NCI-H187 treated with DMSO at 0.1 percent for 48 hours (cell line): ENCODE measurements at places on chromosomes 13 and 19.

DNA sequence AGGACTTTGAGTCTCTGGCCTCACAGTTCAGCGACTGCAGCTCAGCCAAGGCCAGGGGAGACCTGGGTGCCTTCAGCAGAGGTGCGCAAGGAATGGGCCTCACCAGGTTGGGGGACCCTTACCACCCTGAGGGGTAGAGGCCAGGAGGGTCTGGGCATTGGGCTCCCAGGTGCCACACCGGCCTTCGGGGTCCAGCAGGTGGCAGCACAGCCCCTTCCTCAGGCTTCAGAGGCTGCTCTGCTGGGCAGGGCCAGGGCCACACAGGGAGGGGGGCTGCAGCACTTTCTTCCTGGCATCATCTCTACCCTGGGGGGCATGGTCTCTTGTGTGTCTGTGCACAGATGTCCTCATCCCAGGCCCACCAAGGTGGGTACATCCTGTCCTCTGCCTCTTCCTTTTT, 12.9 kb downstream of the PIN1 start:
- no peak for DNase-seq

GRCh38 chr13:49368688-49369087, 75.2 kb downstream of the CAB39L start:
- no peak for DNase-seq

- no peak for DNase-seq
Measured at GRCh38 chr13:105084931-105085330, 1450.5 kb downstream of the EFNB2 start.

DNA sequence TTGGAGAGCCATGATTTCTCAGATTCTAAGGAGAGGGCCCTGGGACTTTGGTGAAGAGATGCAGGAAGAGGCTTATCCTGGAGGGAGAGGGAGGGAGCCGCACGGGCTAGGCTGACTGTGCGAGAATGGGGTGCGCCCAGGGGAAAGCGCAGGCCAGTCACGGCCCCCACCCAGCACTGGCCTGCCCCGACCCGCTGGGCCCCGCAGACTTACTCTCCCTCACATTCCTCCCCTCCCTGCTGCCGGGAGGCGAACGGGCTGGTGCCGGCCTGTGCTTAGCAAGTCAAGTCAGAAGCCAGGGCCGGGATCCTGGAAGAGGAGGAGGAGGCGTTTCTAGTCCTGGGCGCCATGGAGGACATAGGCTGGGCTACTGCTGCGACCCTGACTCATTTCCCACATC, 120.0 kb downstream of the CRYL1 start:
- DNase-seq, result no peak

DNA sequence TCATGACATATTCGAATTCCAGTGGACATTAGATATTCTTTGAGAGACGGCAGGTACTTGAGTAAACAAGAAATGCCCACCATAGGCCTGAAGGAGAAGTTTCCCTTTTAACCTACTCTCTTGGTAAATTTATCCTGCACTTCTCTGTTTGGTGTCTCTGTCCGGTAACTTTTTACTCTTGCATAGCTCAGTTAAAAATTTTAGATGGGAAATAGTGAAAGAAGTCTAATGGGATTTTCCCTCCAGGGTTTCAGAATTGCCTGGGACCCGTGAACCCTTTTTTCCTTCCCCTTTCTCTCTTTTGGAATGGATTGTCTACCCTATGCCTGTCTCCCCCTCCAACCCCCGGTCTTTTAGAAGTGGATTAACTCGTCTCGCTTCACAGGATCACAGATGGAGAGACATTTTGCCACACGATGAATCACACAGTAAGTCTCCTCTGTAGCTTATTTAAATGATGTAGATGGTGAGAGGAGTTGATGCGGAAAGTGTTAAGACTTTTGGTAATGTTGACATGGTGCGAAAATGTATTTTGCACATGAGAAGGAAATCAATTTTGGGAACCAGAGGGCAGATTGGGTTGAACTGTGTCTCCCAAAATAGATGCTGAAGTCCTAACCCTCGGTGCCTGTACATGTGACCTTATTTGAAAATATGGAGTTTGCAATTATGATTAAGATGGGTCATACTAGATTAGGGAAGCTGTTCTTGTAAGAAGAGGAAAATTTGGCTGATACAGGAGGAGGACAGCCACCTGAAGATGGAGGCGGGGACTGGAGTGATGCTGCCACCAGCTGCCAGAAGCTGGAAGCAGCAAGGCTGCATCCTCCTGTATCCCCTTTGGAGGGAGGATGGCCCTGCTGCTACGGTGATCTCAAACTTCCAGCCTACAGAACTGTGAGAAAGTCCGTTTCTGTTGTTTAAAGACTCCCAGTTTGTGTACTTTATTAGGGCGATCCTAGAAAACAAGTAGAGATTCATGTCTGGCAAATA, 711 bp upstream of the MIPEP start:
- no peak for DNase-seq

DNA sequence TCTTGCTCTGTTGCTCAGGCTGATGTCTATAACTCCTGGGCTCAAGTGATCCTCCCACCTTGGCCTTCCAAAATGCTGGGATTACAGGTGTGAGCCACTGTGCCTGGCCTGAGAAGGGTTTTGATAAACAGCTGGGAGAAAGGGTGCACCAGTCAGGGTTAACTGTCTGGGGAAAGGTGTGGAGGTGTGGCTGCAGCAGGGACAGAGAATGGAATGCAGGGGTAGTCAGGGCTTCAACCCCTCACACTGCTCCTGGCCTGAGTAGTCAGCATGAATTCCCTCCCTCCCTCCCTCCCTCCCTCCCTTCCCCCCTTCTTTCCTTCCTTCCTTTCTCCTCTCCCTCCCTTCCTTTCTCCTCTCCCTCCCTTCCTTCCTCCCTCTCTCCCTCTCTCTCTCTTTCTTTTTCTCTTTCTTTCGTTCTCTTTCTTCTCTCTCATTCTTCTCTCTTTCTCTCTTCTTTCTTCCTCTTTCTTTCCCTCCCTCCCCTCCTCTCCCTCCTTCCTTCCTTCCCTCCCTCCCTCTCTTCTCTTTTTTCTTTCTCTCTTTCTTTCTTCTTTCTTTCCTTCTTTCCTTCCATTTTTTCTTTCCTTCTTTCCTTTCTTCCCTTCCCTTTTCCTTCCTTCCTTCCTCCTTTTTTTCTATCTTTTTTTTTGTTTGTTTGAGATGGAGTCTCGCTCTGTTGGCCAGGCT, 16.0 kb downstream of the MYO1F start:
- no peak for DNase-seq

GRCh38 chr13:113883921-113884804, 20.3 kb upstream of the GAS6 start:
- DNase-seq, result no peak

DNA sequence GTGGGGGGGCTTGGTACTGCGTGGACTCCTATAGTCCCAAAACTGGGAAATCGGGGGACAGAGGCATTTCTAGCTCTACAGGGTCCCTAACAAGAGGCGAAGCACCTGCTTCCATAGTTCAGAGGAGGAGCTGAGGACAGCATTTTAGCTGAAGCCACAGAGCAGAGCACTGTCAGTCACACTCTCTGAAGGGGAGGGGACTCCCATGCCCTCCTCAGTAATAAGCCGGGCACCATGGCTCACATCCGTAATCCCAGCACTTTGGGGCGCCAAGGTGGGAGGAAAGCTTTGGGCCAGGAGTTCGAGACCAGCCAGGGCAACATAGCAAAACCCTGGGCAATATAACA, 3.8 kb downstream of the NPAS1 start:
- DNase-seq, result no peak

DNA sequence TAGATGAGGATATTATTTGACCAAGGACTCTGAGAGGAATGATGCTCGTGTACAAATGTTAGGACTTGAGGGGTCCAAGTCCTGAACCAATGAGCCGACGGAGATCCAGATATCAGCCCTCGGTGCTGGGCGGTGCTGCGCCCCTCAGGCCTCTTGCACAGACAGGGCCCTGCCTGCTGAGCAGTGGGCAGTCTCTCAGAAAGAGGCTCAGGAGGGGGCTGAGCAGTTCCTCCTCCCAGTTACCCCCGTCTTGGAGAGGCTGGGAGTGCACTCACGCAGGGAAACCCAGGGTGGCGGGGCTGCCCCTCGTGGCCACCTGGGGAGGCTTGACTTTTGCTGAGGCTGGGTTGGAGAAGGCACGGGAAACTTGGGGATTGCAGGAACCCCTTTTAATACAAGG, 18.4 kb downstream of the TEX29 start:
- no peak for DNase-seq

- DNase-seq, result no peak
Measured at GRCh38 chr19:15488489-15489226, 9.4 kb upstream of the PGLYRP2 start.

DNA sequence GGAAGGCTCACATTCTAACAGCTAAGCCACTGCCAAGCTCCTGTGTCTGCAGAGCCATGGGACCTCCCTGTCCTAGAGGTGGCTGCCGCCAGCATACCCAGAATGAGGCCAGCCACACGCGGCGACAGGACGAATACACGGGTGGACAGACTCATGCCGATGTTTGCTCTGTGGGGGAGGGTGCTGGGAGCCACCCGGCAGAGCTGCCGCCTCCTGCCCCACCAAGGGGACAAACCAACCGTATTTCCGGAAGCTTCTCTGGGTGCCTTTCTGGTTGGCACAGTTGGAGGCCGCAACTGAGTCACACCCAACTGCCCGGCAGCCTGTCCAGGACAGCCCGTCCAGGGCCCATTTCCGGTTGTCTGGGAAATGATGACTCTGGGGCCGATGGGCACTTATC, 20.3 kb downstream of the C13orf46 start:
- no peak for DNase-seq

GRCh38 chr13:99322297-99323103, 15.3 kb upstream of the GPR183 start:
- no peak for DNase-seq

DNA sequence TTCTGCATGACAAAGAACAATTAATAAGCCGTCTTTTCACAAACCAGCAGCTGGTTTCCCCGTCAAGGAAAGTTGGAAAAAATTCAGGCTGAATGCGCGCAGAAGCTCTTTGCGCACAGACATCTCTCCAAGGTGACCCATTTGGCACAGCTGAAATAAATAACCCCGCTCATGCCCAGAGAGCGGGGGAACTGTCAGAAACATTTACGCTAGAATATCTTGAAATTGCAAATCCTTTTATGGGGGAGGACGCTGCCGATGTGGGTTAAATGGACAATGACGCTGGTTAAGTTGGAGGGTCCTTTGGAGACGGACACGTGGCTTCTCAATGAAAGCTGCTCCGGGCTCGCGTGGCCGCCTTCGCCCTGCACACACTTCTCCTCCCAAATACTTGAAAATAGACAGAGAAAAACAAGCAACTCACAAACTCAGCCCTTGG, 30.6 kb downstream of the GSX1 start:
- no peak for DNase-seq

DNA sequence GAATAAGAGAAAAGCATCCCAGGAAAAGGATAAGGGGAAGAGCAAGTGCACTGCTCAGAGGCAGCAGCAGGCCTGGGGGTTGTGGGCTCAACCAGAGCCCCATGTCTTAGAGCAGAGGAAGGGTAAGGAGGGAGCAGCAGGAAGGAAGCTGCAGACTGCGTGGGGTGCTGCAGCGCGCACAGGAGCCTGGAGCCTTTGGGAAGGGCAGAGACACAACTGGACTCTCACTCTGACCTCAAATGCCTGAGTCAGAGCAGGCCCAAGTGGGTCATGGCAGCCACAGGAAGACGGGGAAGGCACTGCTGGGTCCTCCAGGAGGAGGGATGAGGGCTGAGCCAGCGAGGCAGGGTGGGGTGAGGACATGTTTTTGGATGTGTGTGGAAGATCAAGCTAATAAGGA, 31.6 kb downstream of the SIGLEC7 start:
- no peak for DNase-seq

- DNase-seq, result no peak
Measured at GRCh38 chr13:78401873-78402707, 201.3 kb downstream of the POU4F1 start.

DNA sequence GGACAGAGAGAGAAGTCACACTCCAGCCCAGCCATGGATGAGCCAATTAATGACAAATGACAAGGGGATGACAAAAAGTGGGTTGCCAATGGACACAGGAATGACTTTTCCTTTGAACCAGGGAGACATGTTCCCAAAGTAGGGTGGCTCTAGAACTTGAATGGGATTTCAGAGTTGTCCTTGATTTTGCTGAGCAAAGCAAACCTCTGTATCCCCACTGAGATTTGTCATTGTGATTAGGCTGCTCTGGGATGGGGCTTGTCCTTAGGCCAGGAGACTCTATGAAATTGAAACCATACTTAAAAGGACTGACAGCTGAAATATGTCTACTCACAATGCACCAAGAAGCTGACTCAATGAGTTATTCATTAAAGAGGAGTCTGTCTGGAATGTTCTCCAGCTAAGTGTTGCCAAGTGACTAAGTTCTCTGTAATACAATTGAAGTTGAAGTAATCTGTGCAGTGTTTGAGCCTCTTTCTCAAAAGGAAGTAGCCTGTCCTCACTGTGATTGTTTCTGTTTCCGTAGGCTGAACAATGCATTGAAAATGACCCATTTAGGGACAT, 69.0 kb upstream of the PCDH9 start:
- DNase-seq, result no peak

DNA sequence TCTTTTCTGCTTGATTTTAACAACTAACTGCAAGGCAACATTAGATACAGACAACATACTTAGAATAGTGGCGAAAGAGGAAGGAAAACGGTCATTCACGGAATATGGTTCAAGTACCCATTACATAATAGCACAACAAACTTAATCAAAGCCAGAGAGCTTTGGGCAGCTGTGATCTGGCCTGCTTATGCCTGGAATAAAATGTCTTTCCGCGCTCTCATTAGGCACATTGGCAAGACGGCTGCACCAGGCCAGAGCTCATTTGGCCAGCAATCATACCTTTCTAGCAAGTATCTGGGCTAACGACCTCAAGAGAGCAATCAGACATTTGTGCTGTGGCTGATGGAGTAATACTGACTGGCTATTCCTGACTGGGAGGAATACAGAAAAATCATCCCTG, 112.8 kb downstream of the NALCN start:
- DNase-seq, result no peak

DNA sequence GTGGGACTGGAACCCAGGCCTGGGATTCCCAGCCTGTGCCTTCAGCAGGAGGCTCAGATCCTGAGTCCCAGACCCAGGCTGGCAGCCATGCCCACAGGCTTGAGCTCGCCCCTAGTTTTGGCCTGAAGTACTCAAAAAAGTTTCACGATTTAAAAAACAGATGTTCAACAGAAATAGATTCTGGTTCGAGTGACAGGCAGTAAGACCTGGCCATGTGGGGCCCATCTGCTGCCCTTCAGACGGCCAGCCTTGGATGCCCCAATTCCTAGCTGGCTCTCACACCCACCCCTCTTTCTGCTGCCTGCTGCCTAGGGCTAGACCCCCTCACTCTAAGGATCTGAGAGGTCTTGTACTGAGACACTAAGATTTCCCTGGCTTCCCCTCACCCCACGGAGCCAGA, 2.8 kb upstream of the DMPK start:
- DNase-seq, result no peak

DNA sequence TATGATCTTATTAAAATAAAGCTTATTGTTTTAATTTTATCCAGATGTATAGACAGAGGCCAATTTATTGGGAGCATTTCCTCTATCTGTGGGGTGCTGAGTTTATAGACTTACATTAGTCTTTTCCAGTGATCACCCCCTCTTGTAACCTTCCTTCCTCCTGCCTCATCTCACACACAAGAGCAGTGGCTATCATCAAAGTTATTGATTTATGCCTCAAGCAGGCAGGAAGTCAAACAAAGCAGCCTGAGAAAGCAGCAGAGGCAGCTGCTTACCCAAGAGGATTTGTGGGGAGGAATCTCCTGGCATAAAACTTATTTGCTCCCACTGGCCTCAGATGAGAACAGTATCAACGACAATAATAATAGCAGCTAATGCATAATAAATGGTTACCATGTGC, 26.3 kb upstream of the DCLK1 start:
- DNase-seq, result no peak
